ENCODE measurements at places on chromosomes 12 and 14.

GRCh38 chr12:66154776-66155175, 15.0 kb downstream of the TMBIM4 start:
- no peak for DNase-seq

- peak; percentile 70 for DNase-seq
These were observed 1101.2 kb upstream of the TMEM132C start for GRCh38 chr12:127165567-127166392.

DNA sequence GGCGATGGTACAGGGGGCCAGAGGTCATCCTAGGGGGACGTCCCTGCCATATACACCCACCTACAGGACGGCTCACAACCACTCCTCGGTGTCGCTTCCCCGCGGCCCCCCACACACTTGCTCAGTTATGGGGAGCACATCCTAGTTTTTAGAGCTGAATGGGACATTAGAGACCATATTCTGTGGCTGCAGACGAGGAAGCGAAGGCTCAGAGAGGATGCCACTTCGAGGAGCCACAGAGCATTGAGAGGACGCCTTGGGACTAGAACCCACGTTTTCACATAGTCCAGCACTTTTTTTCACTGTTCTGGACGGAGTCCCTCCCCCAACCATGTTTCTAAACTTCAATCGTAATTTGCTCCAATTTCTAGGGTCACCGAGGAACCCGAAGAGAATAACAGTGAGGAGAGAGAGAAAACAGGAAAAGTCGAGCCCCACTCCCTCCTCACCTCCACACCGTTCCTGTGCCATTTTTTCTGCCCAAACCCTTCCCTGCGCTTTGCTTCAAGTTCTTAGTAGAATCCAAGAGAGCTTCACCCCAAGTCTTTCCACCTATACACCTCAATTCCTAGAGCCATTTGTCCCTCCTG, 641 bp upstream of the ASCL1 start:
- DNase-seq: no peak

- DNase-seq: no peak
These were observed 170.0 kb downstream of the PLCZ1 start for GRCh38 chr12:18567787-18568186.

- DNase-seq: no peak
These were observed 578.6 kb downstream of the SLC16A7 start for GRCh38 chr12:60174476-60174875.
